Gastroesophageal sphincter (tissue), 4 donors: ENCODE measurements at places on chromosomes 4 and X. TPM values are rescaled to one million over a fixed set of nuclear protein-coding genes. Genes with fewer than 3 reads are reported as not detected.

- ATAC-seq: no peak
These were observed 43.8 kb downstream of the PDS5A start for GRCh38 chr4:39933671-39934590.

DNA sequence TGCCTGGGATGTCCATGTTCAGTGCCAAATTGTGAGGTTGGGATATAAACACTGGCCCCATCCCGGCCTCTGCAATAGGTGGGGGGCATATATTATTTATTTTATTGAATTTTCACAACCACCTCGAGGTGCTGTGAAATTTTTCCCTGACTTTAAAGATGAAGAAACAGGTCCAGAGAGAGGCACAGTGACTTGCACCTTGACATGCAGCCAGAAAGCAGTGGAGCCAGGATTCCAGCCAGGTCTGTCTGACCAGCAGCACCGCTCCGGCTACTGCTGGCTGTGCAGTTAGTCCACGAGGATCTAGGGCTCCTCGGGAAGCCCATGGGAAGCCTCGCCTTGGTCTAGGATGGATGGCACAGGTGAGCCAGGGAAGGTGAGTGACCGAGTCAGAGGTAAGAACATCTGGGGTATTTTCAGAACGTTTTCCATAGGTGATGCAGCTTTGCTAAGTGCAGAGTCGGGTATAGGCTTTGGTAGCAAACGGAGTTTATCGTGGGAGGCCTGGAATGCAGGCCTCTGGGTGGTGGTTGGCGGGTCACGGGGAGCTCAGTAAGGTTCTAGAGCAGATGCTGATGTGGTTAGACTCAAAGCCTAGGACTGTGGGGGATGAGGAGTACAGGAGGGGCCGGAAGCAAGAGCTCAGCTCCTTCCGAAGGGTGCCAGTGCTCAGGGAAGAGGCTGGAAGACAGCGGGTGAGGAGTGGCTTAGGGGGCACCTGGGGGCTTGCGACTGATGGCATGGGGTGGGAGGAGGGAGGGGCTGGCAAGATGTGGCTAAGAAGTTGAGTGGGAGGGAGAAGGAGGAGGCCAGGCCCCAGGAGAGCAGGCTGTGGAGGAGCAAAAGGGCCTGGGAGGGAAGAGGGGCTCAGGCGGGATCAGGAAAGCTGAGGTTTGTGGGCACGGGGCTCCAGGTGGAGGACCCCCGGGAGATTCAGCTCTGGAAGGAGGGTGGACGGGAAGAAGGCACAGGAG is 107.7 kb upstream of the LRPAP1 start:
- no peak for ATAC-seq

DNA sequence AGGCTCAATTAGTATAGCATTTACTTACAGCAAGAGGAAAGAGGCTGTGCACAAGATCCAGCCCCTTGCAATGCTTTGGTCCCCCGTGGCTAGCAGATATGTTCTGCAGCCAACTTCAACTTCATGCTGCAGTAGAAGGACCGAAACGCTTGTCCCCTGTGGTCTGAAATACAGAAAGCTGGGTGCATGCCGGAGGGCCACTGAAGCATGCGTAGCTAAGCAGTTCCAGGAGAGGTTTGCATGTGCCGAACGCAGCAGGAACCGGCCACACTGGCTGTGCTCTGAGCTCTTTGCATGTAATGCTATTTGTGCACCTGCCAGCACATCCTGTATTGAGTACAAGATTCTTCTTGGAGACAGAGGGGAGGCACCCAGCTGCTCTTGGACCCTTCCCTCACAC is 35.8 kb upstream of the SHISA3 start:
- ATAC-seq: no peak

The RAB40AL gene
- total RNA-seq: 1.4 TPM

DNA sequence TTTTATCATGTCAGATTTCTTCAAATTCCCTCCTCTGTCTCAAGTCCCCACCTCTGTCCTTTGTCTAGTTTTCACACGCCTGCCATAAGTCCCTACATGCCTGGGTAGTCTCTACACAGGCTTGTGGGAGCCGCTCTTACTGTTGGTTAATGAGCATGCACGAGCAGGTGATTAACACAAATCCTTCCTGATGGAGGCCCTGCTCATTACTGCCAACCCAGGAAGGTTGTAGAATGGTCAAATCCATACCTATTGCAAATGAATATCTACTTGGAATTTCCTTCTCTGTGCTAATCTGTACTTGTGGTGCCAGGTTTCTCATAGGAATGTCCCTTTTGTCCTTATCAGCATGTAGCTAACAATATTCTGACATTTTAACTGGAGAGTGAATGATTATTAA is 208.4 kb upstream of the HDX start:
- ATAC-seq: no peak

DNA sequence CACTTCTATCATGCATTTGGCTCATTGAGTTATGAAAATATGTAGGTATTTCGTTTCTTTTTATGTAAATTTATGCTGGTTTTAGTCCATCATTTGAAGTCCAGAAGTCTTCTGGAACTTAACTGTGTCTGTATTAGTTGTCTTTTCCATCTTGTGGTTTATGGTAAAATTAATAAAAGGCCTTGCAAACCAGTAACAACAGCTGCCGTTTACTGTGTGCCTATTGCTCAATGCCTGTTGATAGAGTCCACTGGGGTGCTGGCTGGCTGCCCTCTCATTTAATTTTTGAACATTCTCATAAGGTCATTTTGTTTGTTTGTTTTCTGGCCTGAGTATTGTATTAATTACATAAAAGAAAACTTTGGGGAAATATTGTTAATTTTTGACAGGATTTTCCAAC is 98.0 kb downstream of the NAA11 start:
- ATAC-seq: no peak

- no peak for ATAC-seq
These were observed 15.7 kb downstream of the C1QTNF7 start for GRCh38 chr4:15443371-15444160.

- ATAC-seq: no peak
These were observed 10.4 kb downstream of the JADE3 start for GRCh38 chrX:46922611-46923010.
